ENCODE measurements at places on chromosomes 13 and 19.

DNA sequence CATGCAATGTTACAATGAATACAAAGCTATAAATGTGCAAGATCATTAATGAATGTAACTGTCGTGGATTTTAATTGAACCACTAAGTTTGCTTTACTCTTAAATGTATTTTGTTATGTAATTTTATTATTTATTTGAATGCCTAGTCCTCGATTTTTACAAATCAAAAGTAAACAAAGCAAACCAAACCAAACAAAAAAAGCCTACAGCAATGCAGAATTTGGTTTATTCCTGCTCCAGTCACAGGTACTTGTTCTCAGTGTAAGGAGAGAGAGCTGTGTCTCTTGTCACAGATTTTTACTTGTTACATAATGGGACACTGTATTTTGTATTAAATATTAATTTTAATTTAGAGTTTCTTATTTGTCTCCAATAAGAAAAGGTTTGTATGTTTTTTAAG, 584.3 kb upstream of the SLITRK6 start:
- no peak for DNase-seq

DNA sequence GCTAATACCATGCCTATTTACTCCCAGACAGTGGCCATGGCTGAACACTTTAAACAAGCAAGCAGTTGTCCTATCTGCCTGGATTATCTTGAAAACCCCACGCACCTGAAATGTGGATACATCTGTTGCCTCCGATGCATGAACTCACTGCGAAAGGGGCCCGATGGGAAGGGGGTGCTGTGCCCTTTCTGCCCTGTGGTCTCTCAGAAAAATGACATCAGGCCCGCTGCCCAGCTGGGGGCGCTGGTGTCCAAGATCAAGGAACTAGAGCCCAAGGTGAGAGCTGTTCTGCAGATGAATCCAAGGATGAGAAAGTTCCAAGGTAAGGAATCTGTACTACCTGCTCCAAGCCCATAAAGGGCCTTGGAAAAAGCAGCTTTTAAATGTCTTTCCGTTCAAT, 8.6 kb downstream of the RFPL4AL1 start:
- no peak for DNase-seq

GRCh38 chr13:79392882-79393563, 13.0 kb downstream of the RBM26 start:
- DNase-seq = peak; percentile 75

DNA sequence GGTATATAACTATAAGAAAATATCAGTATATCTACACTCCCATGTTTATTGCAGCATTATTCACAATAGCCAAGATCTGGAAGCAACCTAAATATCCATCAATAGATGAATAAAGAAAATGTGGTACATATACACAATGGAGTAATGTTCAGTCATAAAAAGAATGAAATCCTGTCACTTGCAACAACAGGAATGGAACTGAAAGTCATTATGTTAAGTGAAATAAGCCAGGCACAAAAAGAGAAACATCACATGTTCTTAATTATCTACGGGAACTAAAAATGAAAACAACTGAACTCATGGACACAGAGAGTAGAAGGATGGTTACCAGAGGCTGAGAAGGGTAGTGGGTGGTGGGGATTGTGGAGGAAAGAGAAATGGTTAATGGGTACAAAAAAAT, 665.2 kb downstream of the TBC1D4 start:
- no peak for DNase-seq

- DNase-seq = no peak
These were observed 45.6 kb upstream of the ALOX5AP start for GRCh38 chr13:30689752-30690151.

All from hematopoietic multipotent progenitor cell treated with erythropoietin and hydrocortisone succinate and interleukin-3 and kit ligand, for 8 days (in vitro differentiated cells).